ENCODE measurements at places on chromosomes 5 and 9. TPM values are rescaled to one million over a fixed set of nuclear protein-coding genes. Genes with fewer than 3 reads are reported as not detected.

Gene NMUR2
- 1.7 TPM for total RNA-seq

Gene EGFLAM
- 6.0 TPM for total RNA-seq

Gene KCNMB1
- 12.8 TPM for total RNA-seq

Gene CFAP157
- 2.9 TPM for total RNA-seq

Gene PHF24
- total RNA-seq = 1.9 TPM

Gene OTP
- 6.0 TPM for total RNA-seq

Gene IFNA13
- total RNA-seq = 8.2 TPM

Gene PLPP1
- total RNA-seq = 88.1 TPM

DNA sequence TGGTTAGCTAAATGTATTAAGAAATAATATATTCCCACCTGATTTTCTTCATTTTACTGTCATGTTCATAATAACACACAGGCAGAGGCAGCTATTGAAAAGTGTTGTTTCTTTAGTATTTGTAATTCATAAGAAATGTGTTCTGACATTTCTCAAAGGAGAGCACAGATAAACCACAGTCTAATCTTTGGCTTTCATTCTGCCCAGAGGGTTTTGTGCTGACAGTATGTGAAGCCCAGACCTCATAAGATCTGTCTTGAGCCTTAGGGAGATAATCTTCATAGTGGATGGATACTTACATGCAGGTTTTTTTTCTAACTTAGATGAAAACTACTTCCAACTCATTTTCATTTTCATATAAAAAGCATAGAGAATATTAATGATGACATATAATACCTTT is 206.1 kb downstream of the CHSY3 start:
- peak; percentile 96 for DNase-seq

DNA sequence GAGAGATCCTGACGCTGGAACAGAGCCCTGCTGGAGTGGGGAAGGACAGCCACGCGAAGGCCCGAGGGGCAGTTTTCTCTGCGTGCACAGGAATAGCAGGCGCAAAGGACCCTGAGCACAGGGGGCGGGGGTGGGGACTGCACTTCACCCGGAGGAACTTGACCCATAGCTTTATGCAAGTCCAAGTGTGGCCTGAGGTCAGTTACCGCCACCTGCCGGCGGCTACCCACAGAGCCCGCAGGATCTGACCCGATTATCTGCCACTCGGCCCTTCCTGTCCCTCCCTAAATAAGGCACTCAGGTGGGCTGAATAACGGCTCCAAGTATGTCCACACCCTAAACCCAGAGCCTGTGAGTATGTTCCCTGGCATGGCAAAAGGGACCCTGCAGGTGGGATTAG is 65.4 kb upstream of the FCN1 start:
- no peak for DNase-seq

- no peak for DNase-seq
Measured at GRCh38 chr9:14654932-14655331, 38.3 kb downstream of the ZDHHC21 start.

DNA sequence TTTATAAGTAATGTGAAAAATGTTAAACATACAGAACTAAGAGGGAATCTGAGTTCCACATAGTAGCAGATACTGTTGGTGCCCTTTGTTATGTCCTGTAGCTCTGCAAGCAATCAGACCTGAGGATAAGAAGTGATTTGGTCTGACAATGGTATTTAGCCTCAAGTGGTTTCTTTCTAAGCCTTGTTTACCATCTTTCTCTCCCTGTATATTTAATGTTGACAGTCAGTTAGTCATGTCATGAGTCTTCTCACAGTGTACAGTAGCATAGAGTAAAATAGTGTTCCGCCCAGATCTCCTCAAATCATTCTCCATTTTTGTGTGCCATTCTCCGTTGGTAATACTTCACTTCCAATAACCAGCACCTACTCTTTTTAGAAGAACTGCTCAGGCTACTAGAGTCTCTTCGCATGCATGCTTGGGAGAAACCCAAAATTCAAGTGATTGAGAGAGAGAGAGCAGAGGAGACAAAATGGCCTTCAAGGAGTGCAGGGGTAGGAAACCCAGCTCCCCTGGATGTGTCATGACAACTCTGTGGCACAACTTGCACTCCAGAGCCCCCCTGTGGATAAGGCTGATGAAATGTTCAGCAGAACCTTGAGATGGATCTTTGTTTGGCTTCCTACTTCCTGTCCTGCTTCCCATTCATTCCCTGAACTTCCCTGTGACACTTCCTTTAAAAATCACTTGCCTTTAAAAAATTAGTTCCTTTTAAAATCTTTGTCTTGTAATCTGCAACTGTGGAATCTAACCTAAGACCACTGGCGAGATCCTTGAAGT is 129.2 kb upstream of the FST start:
- no peak for DNase-seq

GRCh38 chr5:110536120-110537115 is 190.1 kb downstream of the TMEM232 start:
- DNase-seq = no peak

DNA sequence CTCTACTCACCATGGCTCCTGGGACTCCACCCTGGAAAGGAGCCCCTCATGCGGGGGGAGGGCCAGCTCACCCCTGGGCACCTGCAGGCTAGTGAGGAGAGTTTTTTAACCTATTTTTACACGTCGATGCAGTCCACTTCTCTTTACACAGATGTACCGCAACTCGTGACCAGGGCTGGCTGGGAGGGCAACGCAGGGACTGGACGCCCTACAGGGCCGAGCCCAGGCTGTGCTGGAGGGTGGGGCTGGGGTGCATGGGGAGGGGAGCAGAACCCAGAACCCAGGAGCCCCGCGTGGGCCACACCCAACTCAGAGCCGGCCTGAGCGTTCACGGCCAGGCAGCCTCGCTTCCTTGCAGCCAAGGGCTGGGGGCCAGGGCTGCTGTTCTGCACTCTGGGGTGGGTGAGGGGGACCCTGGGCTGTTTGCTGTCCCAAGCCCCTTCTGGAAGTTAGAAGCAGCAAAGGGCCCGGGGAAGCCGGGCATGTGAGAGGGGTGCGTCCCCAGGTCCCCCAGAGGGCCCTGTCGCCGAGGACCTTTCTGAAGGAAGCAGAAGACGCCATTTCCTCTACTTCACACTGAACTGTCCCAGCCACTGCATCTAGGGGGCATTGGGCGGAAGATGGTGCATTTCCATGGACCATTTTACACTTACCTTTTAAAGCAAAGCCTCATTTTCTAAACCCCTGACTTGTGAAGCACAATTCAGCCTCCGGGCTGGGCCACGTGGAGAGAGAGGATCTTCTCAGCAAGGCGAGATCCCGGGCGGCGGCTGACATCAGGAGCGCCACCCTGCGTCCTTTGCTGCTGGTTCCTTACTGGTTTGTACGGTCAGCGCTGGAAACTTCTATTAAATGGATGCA is 90.5 kb downstream of the KCNT1 start:
- DNase-seq = no peak

GRCh38 chr5:55994998-55995914 is 493 bp upstream of the IL6ST start:
- peak; percentile 98 for DNase-seq

DNA sequence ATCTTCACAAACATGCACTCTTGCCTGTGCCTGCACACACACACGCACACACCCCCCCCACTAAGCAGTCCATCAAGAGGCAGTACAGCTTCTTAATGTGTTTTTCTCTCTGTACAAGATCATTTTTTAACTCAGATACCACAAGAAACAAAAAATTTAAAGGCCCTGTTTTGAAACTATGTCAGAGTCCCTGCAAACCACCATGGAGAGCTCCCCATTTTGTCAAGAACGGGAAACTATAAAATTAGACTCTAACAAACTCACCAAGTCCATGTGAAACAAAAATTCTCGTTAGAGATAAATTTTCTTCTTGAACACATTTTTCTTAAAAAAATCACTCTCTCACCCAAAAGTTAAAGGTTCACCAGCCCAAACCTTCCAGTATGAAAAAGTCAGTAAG is 86.3 kb downstream of the ELAVL2 start:
- DNase-seq = no peak

DNA sequence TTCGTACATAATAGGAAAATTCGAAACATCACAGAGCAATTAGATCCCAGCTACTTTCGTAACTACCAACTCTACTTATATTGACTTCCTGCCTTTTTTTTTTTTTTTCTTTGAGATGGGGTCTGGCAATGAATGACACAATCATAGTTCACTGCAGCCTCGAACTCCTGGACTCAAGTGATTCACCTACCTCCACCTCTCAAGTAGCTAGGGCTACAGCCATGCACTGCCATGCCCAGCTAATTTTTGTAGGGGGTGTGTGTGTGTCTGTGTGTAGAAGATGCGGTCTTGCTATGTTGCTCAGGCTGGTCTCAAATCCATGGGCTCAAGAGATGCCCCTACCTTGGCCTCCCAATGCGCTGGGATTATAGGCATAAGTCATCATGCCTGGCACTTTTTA is 5.8 kb upstream of the PAIP2 start:
- DNase-seq = peak; percentile 11

DNA sequence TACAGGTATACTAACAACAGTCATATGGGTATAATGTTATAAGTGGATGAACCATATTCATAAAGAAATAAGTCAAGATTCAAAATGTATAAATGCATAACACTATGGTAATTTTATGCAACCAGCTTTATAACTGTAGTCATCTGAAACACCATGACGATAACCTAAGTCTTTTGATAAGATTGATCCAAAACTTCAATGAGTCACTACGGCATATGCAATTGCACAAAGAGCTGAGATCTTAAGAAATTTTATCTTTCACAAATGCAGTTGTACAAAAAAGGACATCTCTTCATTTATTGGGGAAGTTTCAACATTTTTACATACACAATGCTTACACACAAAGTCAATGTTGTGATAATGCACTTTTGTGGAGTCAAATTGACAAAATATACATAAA is 20.3 kb downstream of the FAM81B start:
- peak; percentile 66 for DNase-seq

GRCh38 chr9:35945341-35946018 is 12.5 kb downstream of the OR2S2 start:
- peak; percentile 92 for DNase-seq

GRCh38 chr9:79034583-79034982 is 537.2 kb upstream of the TLE4 start:
- no peak for DNase-seq

GRCh38 chr5:140221697-140222223 is 46.8 kb downstream of the CYSTM1 start:
- peak; percentile 56 for DNase-seq

DNA sequence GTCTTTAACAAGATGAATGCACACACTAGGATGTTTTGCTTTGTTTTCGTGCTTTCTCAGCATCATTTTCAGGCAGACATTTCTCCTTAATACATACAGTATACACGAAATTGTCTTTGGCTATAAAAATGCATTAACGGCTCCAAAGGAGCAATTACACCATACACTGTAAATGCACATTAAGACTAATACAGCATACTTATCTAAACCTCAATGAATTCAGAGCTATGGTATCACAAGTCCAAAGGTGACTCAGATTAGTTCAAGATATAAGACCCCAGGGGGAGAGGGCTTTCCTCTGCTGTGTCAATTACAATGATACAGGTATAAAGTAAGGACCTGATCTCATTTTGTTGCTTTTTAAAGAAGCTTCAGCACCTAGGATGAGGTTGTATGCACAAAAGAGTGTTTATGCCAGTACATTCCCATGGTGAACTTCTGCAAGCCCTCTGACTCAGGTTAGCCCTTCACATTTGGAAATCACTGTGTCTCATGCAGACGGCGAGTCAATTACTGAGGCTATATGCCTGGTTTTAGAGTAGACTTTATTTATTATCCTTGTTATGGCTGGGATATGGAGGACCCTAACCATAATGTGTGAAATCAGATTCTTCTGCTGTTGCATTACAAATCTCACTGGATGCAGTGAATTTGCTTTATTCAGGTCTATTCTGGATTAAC is 233.3 kb downstream of the ZNF608 start:
- no peak for DNase-seq

GRCh38 chr5:30804739-30805505 is 388.6 kb upstream of the CDH6 start:
- peak; percentile 19 for DNase-seq

DNA sequence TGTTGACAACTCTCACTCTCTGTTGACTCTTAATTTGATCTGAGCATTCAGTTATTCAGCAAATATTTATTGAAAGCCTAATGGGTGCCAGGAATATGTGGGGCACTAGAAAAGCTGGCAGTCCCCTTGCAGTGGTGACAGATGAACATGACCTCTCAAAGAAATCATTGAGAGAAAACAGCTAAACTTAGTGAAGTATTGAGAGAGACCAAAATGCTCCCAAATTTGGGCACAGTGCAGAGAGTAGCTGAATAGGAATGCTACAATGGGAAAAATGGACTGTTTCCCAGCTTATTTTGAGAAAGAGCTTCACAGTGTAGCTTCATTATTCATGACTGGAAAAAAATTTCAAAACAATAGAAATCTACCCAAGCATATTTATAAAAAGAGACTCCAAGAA is 257.9 kb downstream of the SGCD start:
- peak; percentile 21 for DNase-seq

GRCh38 chr5:61232490-61233050 is 70.3 kb upstream of the SMIM15 start:
- no peak for DNase-seq

- no peak for DNase-seq
Measured at GRCh38 chr9:135671591-135672041, 8.5 kb downstream of the LCN9 start.

DNA sequence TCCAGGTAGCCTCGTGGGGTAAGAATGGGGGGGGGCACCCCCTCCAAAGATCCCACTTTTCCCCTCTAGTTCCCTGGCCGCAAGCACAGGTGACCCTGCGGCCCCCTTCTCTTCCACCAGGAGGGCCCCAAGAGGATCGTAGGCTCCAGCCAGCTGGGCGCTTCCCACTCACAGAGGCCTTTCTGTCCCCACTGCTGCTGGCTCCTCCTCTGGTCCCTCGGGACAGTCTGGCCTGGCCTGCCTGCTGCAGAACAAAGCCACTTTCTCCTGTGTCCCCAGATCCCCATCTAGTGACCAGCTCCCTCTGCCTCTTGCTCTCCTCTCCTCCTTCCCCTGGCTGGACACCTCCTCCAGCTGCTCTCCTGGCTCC is 534 bp upstream of the SAPCD2 start:
- DNase-seq = peak; percentile 42

DNA sequence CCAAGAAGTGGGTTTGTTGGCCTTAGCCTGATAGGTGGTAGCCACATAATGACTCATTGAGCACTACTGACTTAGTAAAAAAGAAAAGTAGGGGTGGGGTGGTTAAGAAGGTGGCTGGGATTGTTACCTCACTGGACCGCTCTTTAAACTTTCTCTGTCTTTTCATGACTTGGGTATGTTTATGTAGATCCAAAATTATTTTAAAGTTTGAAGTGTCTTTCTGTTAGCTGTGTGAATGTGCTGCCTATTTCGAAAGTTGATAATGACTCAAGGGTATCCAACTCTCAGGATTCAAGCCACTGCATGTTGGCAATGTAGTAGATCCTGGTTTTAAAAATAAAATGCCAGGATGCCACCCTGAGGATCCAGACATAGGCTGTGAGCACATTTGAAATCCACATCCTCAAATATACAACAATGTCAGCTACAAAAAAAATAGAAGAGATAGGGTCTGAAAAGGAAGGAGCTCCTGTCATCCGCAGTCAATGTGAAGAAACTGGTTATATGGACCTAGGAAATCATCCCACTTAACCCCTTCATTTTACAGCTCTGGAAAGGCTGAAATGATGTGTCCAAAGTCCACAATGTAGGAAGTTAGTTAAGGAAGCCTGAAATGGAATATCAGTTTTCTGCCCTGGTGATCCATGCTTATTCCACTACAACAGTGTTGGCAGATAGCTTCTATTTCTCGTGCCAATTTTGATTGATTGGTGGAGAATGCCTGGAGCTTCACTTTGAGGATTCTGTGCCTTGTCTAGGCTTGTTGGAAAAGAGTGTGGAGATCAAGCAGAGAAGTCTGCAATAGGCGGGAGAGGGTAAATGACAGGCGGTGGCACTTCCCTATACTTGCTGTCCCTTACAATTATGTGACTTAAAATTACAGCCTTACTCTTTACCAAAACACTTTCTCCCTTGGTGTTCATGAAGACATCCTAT is 23.4 kb downstream of the ZNF462 start:
- DNase-seq = no peak

Measured in umbilical cord (tissue), 2 donors.